Ascending aorta (tissue), 2 donors: ENCODE measurements at places on chromosomes 6 and 20.

DNA sequence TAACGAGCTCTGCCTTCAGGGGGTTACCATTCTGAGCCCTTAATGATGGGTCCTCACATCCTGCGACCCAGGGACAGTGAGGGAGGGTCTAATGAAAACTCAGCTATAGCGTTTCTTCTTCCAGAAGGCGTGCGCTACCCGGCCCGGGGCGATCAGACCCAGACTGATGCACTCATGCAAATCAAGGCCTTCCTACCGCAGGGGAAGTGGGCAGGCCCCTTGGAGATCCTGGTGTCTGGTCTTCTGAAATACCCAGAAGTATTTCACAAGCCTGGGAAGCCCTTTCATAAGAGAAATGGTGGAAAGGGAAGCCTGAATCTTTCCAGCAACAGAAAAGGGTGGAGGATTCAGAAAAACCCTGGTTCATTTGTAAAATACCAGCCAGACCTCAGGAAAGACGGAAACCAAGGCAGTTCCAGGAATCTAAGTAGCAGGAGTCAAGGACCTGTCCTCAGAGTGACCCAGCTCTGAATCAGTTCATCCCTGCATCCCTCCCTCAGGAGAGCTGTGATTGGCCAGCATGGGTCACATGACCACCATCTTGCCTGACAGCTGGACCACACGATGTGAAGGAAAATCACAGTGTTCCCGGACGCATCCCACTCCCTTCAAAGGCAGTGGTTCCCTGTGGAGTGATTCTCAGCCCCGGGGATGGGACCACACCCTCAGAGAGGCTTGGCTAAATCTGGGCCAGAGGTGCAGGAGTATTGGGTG lies 12.7 kb downstream of the BFSP1 start:
- no peaks in the 10 kb centered on the region for H3K4me1 ChIP-seq
- no peak overlapping the region for H3K27ac ChIP-seq
- no peaks in the 10 kb centered on the region for H3K27me3 ChIP-seq

GRCh38 chr6:141152951-141153350 lies 979.8 kb upstream of the GJE1 start:
- DNase-seq: no peak
- no peak overlapping the region for H3K27ac ChIP-seq
- H3K4me3 ChIP-seq: no peak overlapping the region
- peaks cover 2% of the 10 kb centered on the region for H3K4me1 ChIP-seq
- H3K36me3 ChIP-seq: no peaks in the 10 kb centered on the region

- no peak for DNase-seq
- H3K4me3 ChIP-seq: no peak overlapping the region
- no peaks in the 10 kb centered on the region for H3K4me1 ChIP-seq
- H3K36me3 ChIP-seq: no peaks in the 10 kb centered on the region
- H3K27me3 ChIP-seq: no peaks in the 10 kb centered on the region
These were observed 664.2 kb downstream of the QKI start for GRCh38 chr6:164078532-164079274.

GRCh38 chr6:141667580-141668309 lies 465.0 kb upstream of the GJE1 start:
- H3K27ac ChIP-seq: no peak overlapping the region
- H3K4me3 ChIP-seq: no peak overlapping the region
- H3K4me1 ChIP-seq: no peaks in the 10 kb centered on the region
- no peak for DNase-seq

DNA sequence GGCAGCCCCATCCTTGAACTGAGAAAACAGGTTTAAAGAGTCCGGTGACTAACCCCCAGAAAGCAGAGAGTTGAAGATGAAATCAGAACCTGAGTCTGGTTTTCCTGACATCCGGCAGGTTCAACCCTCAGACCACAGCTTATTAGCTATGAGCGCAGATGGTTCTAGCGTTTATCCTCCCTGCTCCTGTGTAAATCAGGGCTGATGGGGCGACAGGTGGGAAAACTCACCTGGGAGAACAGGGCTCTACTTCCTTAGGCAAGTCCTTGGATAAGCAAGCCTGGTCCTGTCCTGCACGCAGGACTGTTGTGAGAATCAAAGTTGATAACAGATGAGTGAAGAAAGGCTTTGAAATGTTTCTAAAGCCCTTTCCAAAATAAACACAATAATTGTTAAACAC lies 31.4 kb downstream of the GHRH start:
- H3K36me3 ChIP-seq: peaks cover 87% of the 10 kb centered on the region
- no peak overlapping the region for H3K27ac ChIP-seq
- no peak overlapping the region for H3K4me3 ChIP-seq
- no peak for DNase-seq
- H3K27me3 ChIP-seq: no peaks in the 10 kb centered on the region

GRCh38 chr20:33054381-33054780 lies 678 bp downstream of the BPIFB3 start:
- no peaks in the 10 kb centered on the region for H3K4me1 ChIP-seq
- no peak for DNase-seq
- H3K36me3 ChIP-seq: no peaks in the 10 kb centered on the region
- no peaks in the 10 kb centered on the region for H3K27me3 ChIP-seq
- H3K27ac ChIP-seq: no peak overlapping the region
- H3K4me3 ChIP-seq: no peak overlapping the region

DNA sequence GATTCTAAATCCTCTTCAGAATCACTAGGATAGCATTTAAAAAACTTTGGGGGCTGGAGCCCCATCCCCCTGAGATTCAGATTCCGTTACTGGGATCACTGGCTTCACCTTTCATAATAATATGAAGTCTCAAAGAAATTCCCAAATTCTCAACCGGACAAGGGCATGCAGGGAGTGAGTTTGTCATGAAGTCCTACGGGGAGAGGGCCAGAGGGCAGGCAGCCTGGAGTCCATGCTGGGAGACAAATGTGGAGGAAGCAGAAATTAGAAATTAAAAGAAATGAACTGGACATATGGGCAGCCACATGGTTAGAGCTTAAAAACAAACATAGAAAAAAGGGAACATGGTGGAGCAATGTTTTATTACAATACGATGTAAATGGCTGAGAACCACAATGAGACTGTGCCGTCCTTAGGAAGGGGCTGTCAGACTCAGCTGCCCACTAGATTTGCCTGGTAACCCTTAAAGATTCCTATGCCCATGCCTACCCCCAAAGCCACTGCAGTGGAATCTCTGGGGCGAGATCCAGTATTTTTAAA lies 142.6 kb downstream of the CEBPB start:
- no peaks in the 10 kb centered on the region for H3K4me1 ChIP-seq
- H3K36me3 ChIP-seq: no peaks in the 10 kb centered on the region
- no peaks in the 10 kb centered on the region for H3K27me3 ChIP-seq
- DNase-seq: no peak

- no peaks in the 10 kb centered on the region for H3K27me3 ChIP-seq
- H3K4me3 ChIP-seq: no peak overlapping the region
These were observed 58.7 kb downstream of the ZFAND3 start for GRCh38 chr6:37878150-37878710.

DNA sequence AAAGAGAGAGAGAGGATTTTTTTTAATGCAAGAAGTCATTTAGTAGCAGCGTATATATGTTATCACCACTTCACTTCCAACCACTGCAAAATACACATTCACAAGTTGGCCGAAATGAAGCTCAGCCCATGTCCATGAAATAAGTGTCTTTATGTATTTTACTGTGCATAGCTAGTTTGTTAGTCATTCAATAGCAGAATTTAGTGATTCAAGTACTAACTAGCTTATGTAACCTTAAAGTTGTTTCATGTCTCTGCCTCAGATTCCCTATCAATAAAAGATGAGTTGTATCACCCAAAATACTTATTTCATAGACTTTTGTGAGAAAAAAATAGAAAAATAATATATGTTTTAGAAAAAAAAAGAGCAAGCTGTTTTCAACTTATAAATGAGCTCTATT lies 153.7 kb upstream of the PRDM1 start:
- no peaks in the 10 kb centered on the region for H3K36me3 ChIP-seq
- no peak overlapping the region for H3K27ac ChIP-seq
- no peaks in the 10 kb centered on the region for H3K4me1 ChIP-seq
- H3K27me3 ChIP-seq: no peaks in the 10 kb centered on the region
- DNase-seq: no peak

DNA sequence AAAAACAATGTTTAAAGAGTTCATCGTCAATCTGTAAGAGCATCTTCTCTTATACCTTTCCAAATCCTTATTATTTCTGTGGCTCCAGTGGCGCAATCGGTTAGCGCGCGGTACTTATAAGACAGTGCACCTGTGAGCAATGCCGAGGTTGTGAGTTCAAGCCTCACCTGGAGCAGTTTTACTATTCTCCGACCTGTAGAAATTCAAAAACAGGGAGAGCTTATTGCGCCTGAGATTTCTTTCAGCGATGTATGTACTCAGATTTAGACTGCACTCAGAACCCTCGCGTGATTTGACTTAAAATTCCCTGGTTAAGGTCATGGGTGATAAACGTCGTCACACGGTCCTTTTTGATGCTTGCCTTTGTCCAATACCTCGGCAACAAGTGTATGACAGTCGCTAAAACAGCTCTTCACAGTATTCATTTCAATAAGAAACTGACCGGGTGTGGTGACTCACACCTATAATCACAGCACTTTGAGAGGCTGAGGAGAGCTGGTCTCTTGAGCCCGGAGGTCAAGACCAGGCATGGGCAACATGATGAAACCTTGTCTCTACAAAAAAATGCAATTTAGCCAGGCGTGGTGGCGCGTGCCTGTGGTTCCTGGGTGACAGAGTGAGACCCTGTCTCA lies 11.9 kb downstream of the GPX5 start:
- no peak overlapping the region for H3K27ac ChIP-seq
- no peaks in the 10 kb centered on the region for H3K27me3 ChIP-seq
- no peak overlapping the region for H3K4me3 ChIP-seq
- DNase-seq: no peak
- no peaks in the 10 kb centered on the region for H3K4me1 ChIP-seq
- no peaks in the 10 kb centered on the region for H3K36me3 ChIP-seq

- H3K4me3 ChIP-seq: no peak overlapping the region
- DNase-seq: peak; percentile 56
- no peak overlapping the region for H3K27ac ChIP-seq
These were observed 68.1 kb upstream of the TOP1 start for GRCh38 chr20:40960521-40960956.

DNA sequence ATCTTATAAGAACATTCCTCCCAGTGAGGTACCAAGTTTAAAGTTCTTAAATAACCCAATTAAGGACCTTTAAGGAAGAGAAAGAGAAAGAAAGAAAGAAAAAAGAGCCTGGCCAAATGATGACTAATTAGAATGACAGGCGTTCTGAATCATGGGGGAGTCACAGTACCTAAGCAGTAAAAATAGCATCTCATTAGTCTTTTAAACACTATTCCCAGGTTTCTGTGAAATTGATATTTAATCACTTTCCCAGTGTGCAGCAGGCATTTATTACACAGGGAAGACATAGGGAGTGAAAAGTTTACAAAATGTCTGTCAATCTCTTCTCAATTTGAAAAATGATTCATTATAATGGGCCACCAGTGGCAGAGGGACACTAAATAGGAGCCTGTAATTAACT lies 251.4 kb upstream of the MANEA start:
- DNase-seq: no peak
- no peaks in the 10 kb centered on the region for H3K27me3 ChIP-seq
- H3K36me3 ChIP-seq: no peaks in the 10 kb centered on the region
- H3K4me3 ChIP-seq: no peak overlapping the region
- no peak overlapping the region for H3K27ac ChIP-seq

GRCh38 chr20:39627765-39628164 lies 665.6 kb downstream of the DHX35 start:
- no peaks in the 10 kb centered on the region for H3K4me1 ChIP-seq
- H3K4me3 ChIP-seq: no peak overlapping the region
- H3K36me3 ChIP-seq: no peaks in the 10 kb centered on the region
- DNase-seq: no peak

GRCh38 chr6:5274231-5274630 lies 12.9 kb downstream of the FARS2 start:
- H3K27me3 ChIP-seq: no peaks in the 10 kb centered on the region
- H3K36me3 ChIP-seq: no peaks in the 10 kb centered on the region
- no peak for DNase-seq
- no peak overlapping the region for H3K4me3 ChIP-seq
- no peaks in the 10 kb centered on the region for H3K4me1 ChIP-seq
- no peak overlapping the region for H3K27ac ChIP-seq
